Mesothelial cell of epicardium (in vitro differentiated cells): ENCODE measurements at places on chromosomes 6 and 20.

DNA sequence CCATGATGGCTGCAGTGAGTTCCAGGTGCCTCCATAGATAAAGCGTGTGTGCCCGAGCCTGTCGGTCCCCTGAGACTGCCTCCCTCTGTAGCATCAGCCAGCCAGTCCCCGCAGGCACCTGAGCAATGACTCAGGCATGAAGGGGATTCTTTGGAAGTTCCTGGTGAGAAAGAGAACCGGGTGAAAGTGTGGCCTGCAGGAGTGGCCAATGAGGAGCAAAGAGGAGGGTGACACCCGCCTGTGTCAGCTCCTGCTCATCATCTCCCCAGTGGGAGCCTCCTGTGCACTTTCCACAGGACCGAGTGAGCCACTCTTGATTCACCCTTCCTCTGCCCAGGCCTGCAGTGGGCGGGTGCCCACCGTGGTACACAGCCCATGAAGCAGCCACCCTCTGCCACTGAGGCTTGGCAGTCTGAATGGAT lies 71.2 kb upstream of the PTPN1 start:
- no peak for DNase-seq

- DNase-seq: no peak
Observed at GRCh38 chr20:32560989-32561830, 23.9 kb downstream of the NOL4L start.

- peak; percentile 60 for DNase-seq
Observed at GRCh38 chr6:110180228-110181008, at the start of gene CDC40. TSS of gene CDC40 (plus strand) at chr6:110180427. CDS start at chr6:110180445, 18 bp downstream.

DNA sequence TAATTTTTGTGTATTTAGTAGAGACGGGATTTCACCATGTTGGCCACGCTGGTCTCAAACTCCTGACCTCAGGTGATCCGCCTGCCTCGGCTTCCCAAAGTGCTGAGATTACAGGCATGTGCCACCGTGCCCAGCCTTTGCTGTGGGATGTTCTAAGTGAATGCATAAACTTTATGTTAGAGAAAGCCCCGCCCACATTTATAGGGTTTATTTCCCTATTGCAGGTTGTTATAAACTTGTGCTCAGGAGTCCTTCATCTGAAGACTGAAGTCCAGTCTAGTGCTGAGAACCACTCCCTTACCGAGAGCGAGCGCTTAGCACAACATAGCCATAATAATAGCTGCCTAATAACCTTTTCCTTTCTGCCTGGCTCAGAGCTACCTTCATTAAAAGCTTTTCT lies 75.4 kb upstream of the ZNF217 start:
- DNase-seq: no peak

DNA sequence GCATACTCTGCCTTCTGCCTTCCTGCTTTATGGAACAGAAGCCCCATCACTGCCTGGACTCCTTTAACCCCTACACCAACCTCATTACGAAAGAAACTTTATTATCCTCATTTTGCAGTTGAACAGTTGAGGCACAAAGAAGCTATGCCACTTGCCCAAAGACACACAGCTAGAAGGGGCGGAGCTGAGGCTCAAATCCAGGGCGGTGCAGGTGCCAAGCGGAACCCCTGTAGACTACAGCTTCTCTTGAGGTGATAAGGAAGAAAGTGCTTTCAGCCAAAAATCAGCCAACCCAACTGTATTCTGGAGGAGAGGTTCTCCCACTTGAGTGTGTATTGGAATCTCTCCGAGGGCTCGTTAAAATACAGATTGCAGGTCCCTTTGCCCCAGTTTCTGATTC lies 90.5 kb downstream of the PRND start:
- no peak for DNase-seq

- no peak for DNase-seq
Observed at GRCh38 chr20:58691773-58692578, 624 bp upstream of the NPEPL1 start.

DNA sequence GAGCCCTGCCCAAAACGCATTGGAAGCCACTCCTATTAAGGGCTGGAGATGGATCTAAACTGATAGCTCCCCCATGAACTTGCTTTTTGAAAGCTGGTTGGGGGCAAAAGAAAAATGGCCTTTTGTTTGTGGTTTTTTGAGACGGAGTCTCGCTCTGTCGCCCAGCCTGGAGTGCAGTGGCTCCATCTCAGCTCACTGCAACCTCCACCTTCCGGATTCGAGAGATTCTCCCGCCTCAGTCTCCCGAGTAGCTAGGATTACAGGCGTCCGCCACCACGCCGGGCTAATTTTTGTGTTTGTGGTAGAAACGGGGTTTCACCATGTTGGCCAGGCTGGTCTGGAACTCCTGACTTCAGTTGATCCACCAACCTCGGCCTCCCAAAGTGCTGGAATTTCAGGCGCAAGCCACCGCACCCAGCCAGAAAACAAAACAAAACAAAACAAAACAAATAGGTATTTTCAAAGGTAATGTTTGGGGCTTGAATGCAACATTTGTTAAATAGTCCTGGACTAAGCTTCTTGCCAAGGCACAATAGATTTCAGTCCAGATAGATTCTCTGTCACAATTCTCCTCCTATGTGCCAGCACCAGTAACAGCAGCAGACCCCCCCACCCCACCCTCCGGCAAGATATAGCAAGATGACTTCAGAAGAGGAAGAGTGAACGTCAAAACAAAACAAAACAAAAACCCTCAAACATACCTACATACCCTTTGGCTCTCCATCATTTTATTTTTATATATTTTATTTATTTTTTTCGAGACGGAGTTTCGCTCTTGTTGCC lies 26.5 kb upstream of the ABT1 start:
- DNase-seq: no peak

GRCh38 chr20:61810738-61811135 lies 254.9 kb downstream of the TAF4 start:
- no peak for DNase-seq

- no peak for DNase-seq
Observed at GRCh38 chr6:20583444-20583800, 49.2 kb downstream of the CDKAL1 start.

- DNase-seq: no peak
Observed at GRCh38 chr6:64890609-64891008, 816.4 kb downstream of the EYS start.

GRCh38 chr6:129006724-129007514 lies 124.0 kb downstream of the LAMA2 start:
- DNase-seq: no peak

GRCh38 chr6:78594668-78595066 lies 272.7 kb upstream of the IRAK1BP1 start:
- no peak for DNase-seq

- DNase-seq: no peak
Observed at GRCh38 chr6:137033828-137034227, 10.9 kb downstream of the IL20RA start.

DNA sequence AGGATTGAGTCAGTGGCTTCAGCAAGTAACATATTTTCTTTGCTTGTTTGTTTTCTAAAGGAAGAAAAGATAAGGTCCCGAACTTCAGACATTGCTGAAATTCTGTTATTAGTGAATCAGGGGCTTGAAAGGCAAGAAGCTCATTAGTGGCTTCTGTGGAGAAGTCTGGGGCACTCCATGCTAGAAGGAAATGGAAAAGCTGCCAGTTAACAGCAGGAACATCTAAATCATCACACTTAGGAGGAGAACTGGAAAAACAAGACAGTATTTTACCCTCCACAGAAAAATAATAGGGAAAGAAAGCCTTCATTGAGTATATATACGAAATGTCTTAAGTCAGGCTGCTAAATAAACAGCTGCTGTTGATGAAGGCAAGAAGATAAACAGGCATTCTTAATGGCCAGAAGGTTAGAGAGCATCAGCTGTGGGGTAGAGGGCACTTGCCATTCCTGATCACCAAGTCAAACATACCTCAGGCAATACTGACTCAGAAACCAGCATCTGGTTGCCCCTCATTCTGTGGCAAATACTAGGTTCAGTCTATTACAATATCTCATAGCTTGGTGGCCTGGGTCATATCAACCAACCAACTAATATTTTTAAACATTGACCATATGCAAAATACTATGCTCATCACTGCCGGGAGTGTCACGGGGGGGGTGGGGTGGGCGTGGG lies 143.2 kb upstream of the TENT5A start:
- no peak for DNase-seq

DNA sequence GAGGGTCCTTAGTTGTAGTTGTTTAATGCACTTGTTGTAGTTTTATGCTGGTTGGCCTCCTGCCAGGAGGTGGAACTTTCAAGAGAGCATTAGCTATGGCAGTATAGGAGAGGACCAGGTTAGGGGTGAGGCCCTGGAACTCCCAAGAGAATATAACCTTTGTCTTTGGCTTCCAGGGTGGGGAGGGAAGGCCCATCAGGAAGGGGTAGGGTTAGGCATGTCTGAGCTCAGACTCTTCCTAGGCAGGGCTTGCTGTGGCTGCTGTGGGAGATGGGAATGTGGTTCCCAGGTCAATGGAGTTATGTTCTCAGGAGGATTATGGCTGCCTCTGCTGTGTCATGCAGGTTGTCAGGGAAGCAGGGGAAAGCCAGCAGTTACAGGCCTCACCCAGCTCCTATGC lies 20.0 kb upstream of the GABRR1 start:
- no peak for DNase-seq

DNA sequence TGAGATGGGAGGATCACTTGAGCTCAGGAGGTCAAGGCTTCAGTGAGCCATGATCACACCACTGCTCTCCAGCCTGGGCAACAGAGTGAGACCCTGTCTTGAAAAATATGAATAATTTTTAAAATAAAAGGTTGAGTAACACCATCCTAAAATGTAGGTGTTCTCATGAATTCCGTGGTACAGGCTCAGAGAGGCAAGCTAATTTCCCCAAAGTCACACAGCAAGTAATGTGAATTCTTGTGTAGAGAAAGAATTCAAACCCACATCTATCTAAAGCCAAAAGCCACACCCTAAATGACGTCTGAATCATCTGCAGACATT lies 80.5 kb downstream of the ZNF217 start:
- DNase-seq: no peak

- no peak for DNase-seq
Observed at GRCh38 chr6:63486196-63486595, 86.1 kb upstream of the LOC128125822 start.

- DNase-seq: no peak
Observed at GRCh38 chr6:63272397-63272796, 47.4 kb downstream of the LGSN start.

- peak; percentile 70 for DNase-seq
Observed at GRCh38 chr20:45890077-45890984, 677 bp downstream of the NEURL2 start.

DNA sequence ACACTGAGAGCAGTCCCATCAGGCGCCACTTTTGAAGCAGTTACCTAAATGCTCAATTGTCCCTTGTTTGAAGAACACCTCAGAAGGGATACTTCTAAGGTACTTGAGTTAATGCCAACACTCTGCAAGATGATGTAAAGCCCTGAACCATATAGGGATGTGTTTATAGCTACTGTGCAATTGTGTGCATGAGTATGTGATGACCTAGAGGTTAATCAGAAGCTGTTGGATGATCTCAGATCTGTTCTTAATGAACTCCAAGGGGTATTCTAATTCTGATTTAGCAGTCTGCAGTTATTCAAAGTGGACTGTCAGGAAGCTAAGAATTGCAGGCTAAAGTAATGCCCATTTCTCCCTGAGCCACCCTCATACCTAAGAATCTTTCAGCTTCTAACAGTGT lies 158.3 kb downstream of the TMEM242 start:
- no peak for DNase-seq

- no peak for DNase-seq
Observed at GRCh38 chr6:104595311-104595820, 264.4 kb downstream of the HACE1 start.

GRCh38 chr6:43301081-43301870 lies 3.2 kb downstream of the SLC22A7 start:
- DNase-seq: no peak

- DNase-seq: no peak
Observed at GRCh38 chr20:51687108-51687507, 81.1 kb downstream of the ATP9A start.

GRCh38 chr6:139685009-139685408 lies 310.6 kb upstream of the CITED2 start:
- DNase-seq: no peak

GRCh38 chr20:18412221-18412901 lies 54.5 kb downstream of the DZANK1 start:
- DNase-seq: no peak

DNA sequence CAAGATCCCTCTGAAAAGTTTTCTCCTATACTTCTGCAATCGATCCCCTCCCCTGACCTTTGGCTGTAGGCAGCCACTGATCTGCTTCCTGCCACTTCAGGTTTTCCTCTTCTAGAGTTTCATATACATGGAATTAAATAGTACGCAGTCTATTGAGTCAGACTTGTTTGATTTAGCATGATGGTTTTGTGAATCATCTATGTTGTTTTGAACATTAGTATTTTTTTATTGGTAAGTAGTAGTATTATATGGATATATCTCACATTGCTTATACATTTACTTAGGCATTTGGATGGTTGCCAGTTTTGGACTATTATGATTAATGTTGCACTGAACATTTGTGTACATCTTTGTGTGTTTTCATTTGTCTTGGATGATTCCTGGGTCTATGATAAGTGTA lies 518.0 kb downstream of the CD109 start:
- DNase-seq: no peak

GRCh38 chr20:9600562-9600961 lies 86.2 kb downstream of the LAMP5 start:
- DNase-seq: no peak

GRCh38 chr6:149004664-149005063 lies 257.8 kb downstream of the UST start:
- DNase-seq: no peak

GRCh38 chr6:151209071-151209831 lies 30.5 kb upstream of the AKAP12 start:
- DNase-seq: no peak

- DNase-seq: no peak
Observed at GRCh38 chr20:3137492-3137891, 22.2 kb downstream of the FASTKD5 start.

- DNase-seq: no peak
Observed at GRCh38 chr6:46954837-46955451, 33.2 kb upstream of the ADGRF5 start.

GRCh38 chr20:15506311-15506710 lies 1066.9 kb downstream of the KIF16B start:
- no peak for DNase-seq

DNA sequence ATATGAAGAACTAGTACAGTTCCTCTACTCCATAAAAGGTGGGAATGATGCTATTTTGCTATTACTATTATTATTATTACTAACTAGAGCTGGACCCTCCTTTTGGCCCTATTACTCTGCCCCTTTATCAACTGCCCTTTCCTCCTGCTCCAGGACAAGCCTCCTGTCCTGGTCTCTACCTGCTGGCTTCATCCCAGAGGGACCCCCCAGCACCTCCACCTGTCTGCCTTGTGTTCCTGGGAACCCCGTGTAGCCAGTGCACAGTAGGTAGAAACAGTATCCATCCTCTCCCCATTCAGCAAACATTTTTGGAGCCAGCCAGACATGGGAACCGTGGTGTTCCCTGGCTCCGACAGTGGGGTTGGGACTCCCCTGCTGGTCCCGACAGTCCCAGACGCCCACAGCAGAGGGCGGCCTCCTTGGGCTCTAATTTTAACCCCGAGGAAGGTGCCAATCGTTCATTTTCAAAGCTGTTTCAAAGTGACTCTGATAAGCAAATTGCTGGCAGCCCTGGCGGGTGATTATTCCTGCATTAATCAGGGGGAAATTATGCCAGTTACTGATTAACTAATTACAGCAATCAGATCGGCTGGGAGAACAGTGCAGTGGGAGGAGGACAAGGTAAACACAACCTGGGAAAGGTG lies 44.2 kb upstream of the MDGA1 start:
- DNase-seq: no peak

GRCh38 chr6:114142258-114142657 lies 171.3 kb upstream of the HDAC2 start:
- no peak for DNase-seq
